ENCODE measurements at places on chromosomes 12 and 14. TPM values are rescaled to one million over a fixed set of nuclear protein-coding genes. Genes with fewer than 3 reads are reported as not detected.

CIROP gene
- 0.05 TPM for polyA plus RNA-seq

KRT77 gene
- not detected for polyA plus RNA-seq

KSR2 gene
- polyA plus RNA-seq: 0.54 TPM

GRCh38 chr14:50831726-50832168 lies 785 bp upstream of the NIN start:
- DNase-seq: no peak

DNA sequence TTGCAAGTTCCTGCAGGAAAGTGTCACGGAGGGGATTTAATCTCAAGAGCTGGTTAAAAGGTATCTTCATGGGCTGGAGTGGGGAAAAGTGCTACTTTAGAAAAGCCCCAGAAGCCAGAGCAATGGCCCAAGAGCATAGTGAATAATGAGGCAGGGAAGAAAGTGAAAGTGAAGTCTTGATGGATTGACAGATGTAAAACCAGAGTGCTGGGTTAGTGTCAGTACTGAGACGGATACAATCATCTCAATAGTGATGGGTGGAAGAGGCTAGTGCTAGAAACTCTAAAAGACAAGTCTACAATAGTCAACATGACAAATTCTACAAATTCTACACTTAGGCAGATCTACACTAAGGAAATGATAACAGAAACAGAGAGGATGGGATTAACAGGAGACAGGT lies 68.1 kb downstream of the CIT start:
- DNase-seq: no peak

DNA sequence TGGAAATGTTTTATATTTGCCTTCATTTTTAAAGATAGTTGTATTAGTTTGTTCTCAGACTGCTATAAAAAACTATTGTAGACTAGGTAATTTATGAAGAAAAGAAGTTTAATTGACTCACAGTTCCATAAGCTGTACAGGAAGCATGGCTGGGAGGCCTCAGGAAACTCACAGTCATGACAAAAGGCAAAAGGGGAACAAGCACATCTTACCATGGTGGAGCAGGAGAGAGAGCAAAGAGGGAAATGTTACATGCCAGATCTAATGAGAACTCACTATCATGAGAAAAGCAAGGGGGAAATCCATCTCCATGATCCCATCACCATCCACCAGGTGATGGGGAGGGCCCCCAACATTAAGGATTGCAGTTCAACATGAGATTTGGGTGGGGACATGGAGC lies 35.5 kb upstream of the UNC79 start:
- DNase-seq: no peak

DNA sequence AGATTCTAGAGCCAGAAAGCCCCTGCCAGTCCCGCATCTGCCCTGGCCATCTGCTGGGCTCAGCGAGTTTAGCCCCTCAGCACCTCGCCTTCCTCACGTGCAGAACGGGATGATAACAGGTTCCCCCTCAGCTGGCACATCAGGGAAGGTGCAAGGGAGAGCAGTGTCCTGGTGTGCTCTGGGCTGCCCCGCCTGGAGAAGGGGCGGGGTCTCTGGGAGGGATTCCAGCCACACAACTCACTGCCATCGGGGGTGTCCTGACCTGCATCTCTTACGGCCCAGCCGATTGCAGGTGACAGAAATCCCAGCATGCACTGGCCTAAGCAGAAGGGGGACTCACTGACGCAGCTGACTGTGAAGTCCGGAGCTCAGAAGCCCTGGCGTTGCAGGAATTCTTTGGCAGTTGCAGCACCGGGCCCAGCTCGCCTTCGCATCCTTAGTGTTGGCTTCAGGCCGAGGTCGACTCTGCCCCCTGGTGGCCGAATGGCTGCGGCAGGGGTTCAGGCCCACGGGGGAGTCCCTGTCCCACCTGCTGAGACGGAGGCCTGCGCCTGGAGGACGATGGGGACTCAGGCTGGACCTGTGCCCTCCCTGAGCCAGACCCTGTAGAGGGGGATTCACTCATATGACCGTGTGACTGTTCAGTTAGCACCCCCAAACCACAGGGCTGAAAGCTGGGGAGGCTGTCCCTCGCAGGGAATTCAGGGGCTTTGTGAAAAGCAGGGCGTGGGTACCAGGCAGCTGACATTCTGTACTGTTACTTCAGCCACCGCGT lies 178.6 kb downstream of the ADGRD1 start:
- peak; percentile 61 for DNase-seq

GRCh38 chr12:113052326-113052725 lies 4.2 kb upstream of the DTX1 start:
- DNase-seq: no peak
